ENCODE measurements at places on chromosomes 6 and 20.

GRCh38 chr20:22568872-22569344 lies 15.5 kb downstream of the FOXA2 start:
- DNase-seq: no peak

- no peak for DNase-seq
Measured at GRCh38 chr20:50475681-50476292, 34.4 kb upstream of the PTPN1 start.

GRCh38 chr6:137740091-137740755 lies 126.8 kb upstream of the TNFAIP3 start:
- no peak for DNase-seq

- no peak for DNase-seq
Measured at GRCh38 chr6:111347589-111347988, 135.4 kb downstream of the REV3L start.
